AML-193 (cell line): ENCODE measurements at places on chromosomes 1 and 21.
A peak's percentile ranks its signal among the peaks of the same experiment; 100 is the strongest.

- DNase-seq, result peak; percentile 38
Observed at GRCh38 chr1:235866205-235866912, at the start of gene LYST. TSS of gene LYST (minus strand) at chr1:235866906. CDS start at chr1:235830417, 36,489 bp downstream.

DNA sequence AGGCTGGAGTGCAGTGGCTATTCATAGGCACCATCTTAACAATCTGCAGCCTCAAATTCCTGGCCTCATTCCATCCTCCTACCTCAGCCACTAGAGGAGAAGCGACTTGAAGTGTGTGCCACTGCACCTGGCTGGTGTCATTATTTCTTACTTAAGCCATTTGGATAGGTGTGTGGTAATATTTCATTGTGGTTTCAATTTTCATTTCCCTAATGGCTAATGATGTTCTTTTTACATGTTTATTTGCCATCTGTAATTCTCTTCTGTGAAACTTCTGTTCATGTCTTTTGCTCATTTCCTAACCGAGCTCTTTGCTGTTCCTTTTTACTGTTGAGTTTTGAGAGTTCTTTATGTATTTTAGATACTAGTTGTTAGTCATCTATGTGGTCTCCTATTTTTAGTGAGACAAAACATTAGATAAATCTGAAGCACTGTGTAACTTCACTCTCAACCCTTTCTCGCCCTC is 66.8 kb downstream of the SLC27A3 start:
- no peak for DNase-seq

- no peak for DNase-seq
Observed at GRCh38 chr1:170415710-170416372, 116.1 kb upstream of the GORAB start.

DNA sequence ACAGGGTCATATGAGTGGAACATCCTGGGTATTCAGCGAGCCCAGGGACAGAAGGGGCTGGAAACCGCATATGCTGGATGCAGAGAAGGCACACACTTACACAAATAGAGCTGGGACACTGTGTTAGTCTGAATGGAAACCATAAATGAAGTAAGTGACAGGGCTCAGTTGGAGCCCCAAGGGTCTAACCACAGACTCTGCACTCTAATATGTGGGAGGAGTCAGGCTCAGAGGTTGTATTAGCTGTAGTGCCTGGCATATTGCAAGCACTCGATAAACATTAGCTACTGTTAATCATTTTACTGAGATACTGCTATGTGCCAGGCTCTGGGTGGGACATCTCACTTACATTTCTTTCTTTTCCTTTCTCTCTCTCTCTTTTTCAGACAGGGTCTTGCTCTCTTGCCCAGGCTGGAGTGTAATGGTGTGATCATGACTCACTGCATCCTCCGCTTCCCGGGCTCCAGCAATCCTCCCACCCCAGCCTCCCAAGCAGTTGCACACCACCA is 6.5 kb upstream of the OLIG1 start:
- peak; percentile 53 for DNase-seq

DNA sequence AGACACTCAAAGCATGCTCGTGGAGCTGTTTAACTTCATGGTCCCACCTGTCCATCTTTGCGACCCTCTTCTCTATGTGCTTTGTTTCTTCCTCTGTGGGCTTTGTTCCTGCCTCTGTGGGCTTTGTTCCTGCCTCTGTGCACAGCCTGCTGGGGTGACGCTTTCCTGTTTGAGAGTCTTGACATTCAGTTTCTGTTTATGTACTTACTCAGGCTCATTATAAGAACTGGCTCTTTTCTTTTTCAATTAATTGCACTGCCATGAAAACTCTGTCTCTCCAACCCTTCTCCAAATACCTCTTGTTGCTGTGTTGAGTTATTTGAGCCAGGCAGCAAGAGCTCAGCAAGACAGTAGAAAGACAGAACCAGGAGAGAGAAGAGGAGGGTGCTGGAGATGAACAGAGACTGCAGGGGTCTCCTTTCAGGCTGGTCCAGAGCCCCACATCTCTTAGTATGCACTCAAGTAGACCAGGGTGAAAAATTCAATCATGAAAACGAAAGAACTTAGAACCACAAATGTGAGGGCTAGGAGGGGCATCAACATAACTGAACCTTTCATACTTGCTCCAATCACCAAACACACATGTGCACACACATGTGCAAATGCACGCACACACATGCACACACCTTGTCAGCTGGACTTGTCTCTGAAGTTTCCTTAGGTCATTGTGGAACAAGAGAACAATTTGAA is 88.3 kb upstream of the SGIP1 start:
- no peak for DNase-seq

DNA sequence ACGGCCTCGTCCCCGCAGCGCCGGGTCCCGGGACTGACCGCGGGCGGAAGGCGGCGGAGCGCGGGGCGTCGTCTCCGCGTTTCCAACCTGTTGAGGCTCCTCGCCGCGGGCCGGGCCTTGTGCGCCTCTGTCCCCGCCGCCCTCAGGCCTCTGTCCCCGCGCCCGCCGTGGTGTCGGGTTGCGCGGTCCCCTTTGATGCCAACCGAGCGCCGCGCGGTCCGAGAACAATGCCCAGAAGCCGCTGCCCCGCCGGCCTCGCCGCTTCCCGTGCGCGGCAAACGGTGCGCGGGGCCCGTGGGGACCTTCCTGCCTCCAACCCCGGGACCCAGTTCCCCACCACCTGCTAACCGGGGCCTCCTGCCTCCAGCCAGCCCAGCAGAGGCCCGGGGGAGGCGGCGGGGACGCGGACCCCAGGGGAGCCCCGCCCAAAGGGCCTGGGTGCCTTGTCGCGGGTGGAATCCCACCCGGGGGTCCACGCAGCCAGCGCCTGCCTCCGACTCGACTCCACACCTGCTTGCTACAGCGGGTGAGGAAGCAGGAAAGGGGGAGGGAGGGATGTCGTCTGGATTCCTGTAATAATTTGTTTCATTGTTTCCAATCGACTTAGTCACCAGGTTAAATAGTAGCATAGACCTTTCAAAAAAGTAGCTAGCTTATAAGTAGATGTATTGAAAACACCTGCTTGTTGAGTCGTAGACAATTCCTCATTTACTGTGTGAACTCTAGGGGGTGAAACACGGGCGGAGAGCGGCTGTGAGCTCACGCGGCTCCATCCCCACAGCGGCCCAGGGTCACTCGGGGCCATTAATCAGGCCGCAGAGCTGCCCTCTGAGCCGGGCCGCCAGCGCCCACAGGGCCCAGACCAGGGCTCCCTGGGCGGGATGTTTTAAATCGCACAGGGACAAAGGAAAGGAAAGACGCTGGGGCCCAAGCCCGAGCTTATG is 1.1 kb downstream of the COL18A1 start:
- DNase-seq, result no peak

DNA sequence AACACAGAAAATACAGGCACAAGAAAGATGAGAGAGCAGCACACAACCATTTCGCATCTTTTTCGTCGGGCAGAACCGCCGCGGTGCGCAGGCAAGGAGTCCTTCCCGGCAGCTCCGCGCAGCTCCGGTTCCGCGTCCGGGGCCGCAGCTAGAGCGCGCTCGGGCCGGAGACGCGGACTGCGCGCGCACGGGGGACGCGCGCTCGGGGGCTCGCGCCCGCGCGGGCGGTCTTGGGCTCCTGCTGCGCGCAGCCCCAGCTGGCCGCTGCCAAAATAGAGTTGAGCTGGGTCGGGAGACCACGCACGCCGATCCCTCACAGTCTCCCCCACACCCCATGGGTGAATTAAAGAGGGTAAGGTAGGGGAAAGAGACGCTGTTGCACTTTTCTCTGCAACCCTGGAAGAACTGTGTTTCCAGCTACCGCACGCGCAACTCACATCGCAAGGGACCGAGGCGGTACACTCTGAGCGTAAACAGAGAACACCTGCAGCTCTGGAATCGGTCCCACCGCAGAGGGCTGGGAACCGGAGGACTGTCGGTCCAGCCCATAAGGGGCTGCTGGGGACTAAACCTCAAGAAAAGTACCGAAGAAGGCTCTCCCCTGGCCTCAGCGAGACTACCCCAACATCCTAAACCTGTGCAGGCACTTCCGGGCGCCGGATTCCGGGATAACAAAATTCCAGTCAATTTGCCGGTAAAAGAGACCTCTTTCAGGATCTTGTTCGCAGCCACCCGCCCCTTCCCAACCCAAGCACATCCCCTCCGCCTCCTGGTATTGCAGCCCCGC is 1.7 kb downstream of the NR5A2 start:
- DNase-seq, result no peak

GRCh38 chr21:46120301-46121285 is 22.7 kb downstream of the COL6A2 start:
- no peak for DNase-seq

DNA sequence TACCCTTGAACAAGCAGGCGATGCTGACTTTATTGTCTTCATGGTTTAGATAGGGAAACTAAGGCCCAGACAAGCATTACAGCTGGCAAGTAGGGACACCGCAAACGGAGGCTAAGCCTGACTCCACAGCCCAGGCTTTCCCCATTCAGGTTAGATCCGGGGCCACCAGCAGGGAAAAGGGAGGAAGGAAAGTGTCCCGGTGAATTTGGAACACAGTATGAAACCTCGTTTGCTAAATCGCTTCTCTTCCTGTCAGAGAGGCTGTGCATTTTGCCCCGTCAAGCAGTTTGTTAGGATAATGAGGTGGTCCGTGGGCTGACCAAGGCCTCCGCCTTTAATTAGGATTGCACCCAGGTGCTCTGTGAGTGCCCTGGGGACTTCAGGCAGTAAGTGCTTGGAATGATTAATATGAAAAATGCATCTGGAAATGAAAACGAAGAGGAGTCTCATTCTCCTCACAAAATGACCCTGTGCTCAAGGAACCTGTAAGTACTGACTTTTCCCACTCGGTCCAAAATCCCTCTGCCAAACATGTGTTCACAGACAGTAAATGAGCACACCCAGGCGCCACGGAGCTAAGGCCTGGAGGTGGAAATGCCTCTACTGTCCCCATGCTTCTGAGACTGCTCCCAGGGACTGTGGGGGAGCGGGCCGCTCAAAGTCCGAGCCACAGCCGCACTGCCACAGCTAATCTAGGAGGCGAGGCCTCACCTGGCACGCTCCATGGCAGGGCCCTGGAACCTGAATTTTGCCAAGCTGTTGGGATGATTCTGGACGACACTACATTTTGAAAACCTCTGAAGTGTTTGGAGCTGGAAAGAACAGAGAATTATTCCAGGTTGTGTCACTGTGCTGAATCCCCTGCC is 234.1 kb downstream of the SDCCAG8 start:
- DNase-seq, result no peak

GRCh38 chr1:156076609-156077429 is 5.4 kb downstream of the MEX3A start:
- DNase-seq, result no peak

GRCh38 chr1:6260961-6261614 is at the start of gene GPR153:
TSS of gene GPR153 (minus strand) at chr1:6261098. CDS start at chr1:6254905, 6,193 bp downstream.
- no peak for DNase-seq

- DNase-seq, result no peak
Observed at GRCh38 chr1:97123717-97124431, 402.3 kb downstream of the PTBP2 start.

GRCh38 chr1:241834733-241835377 is 13.1 kb upstream of the EXO1 start:
- DNase-seq, result peak; percentile 30

DNA sequence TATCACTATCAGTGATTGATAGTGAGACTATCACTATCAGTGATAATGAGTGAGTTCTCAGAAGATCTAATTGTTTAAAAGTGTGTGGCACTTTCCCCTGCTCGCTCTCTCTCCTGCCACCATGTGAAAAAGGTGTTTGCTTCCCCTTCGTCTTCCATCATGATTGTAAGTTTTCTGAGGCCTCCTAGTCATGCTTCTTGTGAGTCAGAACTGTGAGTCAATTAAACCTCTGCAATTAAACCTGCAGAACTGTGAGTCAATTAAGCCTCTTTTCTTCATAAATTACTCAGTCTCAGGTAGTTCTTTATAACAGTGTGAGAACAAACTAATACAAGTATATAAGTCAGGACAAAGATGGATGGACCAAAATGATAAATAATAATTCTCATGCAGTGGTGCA is 7.0 kb upstream of the IL23R start:
- no peak for DNase-seq

- no peak for DNase-seq
Observed at GRCh38 chr1:63693944-63694571, 79.8 kb upstream of the ROR1 start.
